ENCODE measurements at places on chromosomes 11 and 22.

DNA sequence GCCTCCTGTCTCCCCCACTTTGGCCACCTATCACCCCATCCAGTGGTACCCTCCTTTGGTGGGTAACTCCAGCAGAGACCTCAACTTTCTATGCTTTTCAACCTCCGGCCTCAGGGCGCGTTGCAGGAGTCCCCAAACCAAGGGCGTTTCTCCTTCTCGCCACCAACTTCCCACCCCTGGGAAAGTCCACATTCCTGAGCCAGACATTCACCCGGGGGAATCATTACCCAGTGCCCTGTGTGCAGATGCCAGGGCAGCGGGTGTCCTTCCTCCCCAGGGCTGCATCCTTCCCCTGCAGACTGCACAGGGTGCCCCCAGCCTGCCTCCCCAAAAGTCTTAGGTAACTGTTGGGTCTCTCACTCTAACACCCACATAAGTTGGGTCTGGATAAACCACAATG, 26.4 kb downstream of the MYEOV start:
- DNase-seq: no peak

DNA sequence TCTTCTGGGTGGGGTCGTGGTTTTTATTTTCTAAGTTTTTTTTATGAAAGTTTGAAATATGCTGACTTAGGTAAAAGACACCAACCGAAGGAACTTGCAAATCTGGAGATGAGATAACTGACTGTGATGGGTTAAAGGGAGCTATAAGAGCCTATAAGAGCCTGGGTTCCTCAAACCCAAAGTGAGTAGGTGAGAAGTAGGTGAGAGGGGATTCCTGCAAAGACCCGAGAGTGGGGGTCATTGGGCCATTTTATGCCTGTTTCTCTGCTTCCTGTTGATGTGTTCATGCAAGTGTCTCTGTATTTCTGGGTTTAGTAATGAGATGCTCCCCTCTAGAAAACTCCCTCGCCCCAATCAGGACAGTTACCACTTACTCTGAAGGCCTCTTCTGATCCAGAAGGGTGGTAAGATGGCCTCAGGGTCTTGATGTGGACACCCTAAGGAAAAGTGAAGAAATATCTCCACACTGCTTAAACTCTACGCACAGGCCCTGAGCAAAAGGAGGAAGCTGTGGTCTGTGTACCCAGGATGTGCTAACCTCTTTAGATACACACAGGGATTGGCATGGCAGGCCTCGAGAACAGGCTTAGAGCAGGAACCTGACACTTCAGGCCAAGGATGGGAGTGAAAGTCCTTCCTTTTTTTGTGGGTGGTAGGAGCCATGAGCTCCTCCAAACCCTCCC, 1.8 kb downstream of the FLI1 start:
- DNase-seq: peak; percentile 78

DNA sequence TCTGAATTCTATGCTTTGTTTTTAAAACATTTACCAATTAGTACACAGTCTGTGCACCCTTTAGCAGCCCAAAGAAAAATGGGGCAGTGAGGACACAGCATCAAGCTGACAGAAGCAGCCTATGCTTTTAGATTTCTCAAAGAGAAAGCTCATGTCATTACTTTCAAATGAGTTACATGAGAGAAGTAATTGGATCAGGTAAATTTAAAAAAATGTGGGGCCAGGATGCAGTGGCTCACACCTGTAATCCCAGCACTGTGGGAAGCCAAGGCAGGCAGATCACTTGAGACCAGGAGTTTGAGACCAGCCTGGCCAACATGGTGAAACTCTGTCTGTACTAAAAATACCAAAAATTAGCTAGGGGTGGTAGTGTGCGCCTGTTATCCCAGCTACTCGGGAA, 57.7 kb downstream of the APOL5 start:
- DNase-seq: no peak

DNA sequence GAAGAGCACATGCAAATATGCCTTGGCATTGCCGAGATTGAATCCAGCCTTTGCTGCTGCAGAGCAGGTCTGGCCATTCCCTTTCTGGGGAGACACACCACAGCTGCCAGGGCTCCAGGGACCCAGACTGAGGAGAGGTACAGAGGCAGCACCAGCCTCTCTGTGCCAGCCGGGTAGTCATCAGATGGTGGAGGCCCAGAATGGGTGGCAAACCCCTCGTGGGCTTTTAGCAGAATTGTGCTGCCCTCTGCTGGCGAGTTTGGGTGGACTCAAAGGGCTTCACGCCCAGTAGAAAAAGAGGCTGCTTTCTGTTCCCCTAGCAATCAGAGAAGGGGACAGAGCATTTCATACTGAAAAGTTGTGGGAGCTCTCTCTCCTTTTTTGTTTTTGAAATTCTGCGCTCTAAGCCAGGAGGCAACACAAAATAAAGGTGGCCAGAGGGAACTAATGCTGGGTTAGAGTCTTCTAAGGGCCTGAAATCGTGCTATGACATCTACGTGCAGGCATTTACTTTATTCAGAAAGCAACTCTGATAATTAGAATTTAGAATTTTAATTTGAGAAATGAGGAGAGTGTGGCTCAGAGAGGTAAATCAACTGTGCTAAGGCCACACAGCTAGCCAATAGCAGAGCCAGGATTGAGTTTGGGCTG, 158.8 kb upstream of the NAV2 start:
- DNase-seq: peak; percentile 65

- no peak for DNase-seq
Measured at GRCh38 chr22:28021116-28021997, 102.3 kb upstream of the PITPNB start.

DNA sequence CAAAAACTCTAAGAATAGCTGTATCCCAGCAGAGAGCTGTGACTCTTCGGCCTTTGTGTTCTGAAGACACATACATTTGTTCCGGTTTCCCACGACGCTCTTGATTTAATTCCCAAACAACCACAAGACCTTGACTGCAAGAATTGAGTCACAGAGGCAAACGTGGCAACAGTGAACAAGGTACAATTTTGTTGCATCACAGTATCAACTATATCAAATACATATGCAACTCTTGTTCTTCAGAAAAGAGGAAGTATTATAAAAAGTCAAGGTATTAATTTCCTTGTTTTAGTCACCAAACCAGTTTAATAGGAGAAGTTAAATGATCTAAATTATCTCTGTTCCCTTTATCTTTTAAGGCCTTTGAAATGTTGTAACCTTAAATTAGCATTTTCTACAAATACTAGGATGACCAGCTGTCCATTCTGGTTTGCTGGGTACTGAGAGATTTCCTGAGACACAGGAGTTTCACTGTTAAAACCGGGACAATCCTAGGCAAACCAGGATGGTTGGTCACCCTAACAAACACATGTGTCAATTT, 11.1 kb downstream of the HPS5 start:
- DNase-seq: no peak

DNA sequence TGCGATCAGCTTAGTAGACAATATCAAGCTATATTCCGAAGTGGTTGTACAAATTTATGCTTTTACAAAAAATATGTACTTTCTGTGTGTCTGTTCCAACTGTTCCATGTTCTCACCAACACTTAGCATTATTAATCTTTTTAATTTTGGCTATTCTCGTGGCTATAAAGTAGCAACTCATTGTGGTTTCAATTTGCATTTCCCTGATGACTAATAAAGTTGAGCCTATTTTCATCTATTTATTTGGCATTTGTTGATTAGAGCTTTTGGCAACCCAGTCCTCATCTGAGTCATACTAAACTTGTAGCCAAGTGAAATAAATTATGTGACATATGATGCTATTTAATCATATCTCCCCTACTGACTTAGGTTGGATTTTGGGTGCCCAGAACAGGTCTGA, 115.9 kb downstream of the FBXO7 start:
- DNase-seq: no peak

- no peak for DNase-seq
Measured at GRCh38 chr11:121930004-121930965, 185.7 kb downstream of the BLID start.
